CD4-positive, alpha-beta memory T cell (primary cell): ENCODE measurements at places on chromosomes 1 and 21. TPM values are rescaled to one million over a fixed set of nuclear protein-coding genes. Genes with fewer than 3 reads are reported as not detected.

GRCh38 chr1:172084876-172085275, 243.6 kb downstream of the DNM3 start:
- no peaks in the 10 kb centered on the region for H3K4me1 ChIP-seq
- DNase-seq, result no peak
- no peak overlapping the region for H3K27ac ChIP-seq
- H3K27me3 ChIP-seq, result no peaks in the 10 kb centered on the region

DNA sequence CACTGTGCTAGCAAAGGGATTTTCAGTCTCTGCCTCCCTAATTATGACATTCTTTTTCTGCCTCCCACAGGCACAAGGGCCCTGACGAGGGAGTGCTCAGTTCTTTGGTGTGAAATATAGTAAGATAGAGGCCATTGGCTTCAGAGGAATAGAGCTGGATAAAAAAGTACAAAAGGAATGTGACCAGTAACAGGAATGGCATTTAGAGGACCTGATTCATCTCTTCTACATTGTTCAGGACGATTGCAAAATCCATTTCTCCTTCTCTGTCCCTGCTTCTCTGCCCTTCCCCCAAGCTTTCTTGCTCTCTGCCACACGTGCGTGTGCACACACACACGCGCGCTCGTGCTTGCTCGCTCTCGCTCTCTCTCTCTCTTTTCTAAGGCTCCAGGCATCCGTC, 668.2 kb downstream of the KIF26B start:
- no peaks in the 10 kb centered on the region for H3K27me3 ChIP-seq
- DNase-seq, result no peak
- no peaks in the 10 kb centered on the region for H3K36me3 ChIP-seq
- no peak overlapping the region for H3K27ac ChIP-seq
- no peak overlapping the region for H3K4me3 ChIP-seq
- no peaks in the 10 kb centered on the region for H3K4me1 ChIP-seq

GRCh38 chr1:41542196-41542930, 57.9 kb upstream of the EDN2 start:
- no peaks in the 10 kb centered on the region for H3K27me3 ChIP-seq
- no peak overlapping the region for H3K4me3 ChIP-seq
- H3K36me3 ChIP-seq, result no peaks in the 10 kb centered on the region
- DNase-seq, result no peak
- no peak overlapping the region for H3K27ac ChIP-seq

DNA sequence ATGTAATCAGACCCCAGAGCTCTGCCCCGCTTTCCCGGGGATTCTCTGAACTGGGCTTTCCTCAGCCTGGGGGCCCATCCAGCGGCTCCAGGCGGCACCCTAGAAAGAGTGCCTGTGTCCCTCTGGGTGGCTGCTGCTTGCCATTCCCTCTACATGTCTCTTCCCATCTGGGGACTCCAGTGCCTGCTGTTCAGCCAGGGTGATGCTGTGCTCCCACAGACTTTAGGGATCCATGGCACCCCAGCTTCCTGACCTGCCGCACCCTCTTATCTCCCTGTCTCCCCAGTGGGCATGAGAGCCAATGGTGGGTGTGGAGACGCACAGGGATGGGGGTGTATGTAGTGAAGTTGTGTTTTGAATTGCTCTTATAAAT, 16.2 kb downstream of the TRAPPC10 start:
- H3K27me3 ChIP-seq, result no peaks in the 10 kb centered on the region
- DNase-seq, result no peak
- no peak overlapping the region for H3K4me3 ChIP-seq
- H3K36me3 ChIP-seq, result peaks cover 19% of the 10 kb centered on the region
- H3K27ac ChIP-seq, result no peak overlapping the region

DNA sequence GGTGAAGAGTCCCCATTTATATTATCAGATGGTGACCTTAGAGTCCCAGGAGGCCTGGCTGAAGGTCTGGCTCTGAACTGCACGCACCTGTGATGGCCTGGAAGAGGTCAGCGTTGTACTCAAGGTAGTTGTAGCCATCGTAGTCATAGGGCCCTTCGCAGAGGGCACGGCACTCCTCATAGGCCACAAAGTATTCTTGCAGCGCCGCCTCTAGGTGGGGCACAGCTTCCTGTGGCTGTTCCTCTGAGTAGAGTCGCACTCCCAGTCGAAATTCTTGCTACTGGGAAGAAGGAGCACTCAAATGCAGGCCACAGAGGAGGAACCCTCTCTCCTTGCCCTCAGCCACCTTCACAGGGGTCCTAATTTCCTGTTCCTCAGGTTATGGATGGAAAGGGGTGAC, 7.7 kb downstream of the P3H1 start:
- H3K27ac ChIP-seq, result no peak overlapping the region
- H3K4me1 ChIP-seq, result no peaks in the 10 kb centered on the region
- H3K4me3 ChIP-seq, result no peak overlapping the region
- H3K27me3 ChIP-seq, result no peaks in the 10 kb centered on the region
- peaks cover 49% of the 10 kb centered on the region for H3K36me3 ChIP-seq

- no peak overlapping the region for H3K27ac ChIP-seq
- H3K27me3 ChIP-seq, result no peaks in the 10 kb centered on the region
- no peak overlapping the region for H3K4me3 ChIP-seq
- no peaks in the 10 kb centered on the region for H3K4me1 ChIP-seq
- DNase-seq, result no peak
Observed at GRCh38 chr1:59767119-59767518, 47.6 kb upstream of the HOOK1 start.

GRCh38 chr1:60857851-60858250, 224.5 kb upstream of the NFIA start:
- no peaks in the 10 kb centered on the region for H3K27me3 ChIP-seq
- no peak for DNase-seq
- H3K4me3 ChIP-seq, result no peak overlapping the region
- H3K36me3 ChIP-seq, result no peaks in the 10 kb centered on the region
- H3K4me1 ChIP-seq, result no peaks in the 10 kb centered on the region
- H3K27ac ChIP-seq, result no peak overlapping the region

DNA sequence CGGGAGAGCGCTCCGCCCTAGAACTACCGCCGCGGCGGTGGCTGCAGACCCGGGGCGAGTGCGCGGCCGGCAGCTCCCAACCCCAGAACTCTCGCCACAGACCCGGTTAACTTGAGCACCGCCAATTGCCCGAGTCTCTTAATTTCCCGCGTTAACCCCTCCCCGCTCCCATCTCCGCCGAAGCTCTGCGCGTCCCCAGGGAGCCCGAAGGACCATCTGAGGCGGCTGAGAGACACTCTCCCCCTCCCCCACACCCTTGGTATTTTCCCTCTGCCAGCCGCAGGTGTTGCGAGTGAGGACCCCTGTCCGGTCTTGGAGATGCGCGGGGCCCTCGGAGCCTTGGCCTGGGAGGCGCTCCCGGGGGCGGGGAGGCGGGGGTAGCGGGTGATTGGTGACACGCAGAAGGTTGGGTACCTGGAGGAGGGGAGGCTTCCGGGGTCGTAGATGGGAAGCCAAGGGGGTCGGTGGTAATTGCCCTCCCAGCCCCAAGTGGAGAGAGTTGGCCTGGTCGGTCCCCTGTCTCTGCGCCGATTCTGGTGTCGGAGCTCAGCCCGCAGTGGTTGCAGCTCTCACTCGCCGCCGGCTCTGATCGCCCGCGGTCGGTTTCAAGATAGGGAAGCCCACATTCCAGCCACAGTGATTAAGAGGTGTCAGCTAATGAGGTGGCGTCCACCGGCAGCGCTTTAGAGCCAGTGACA, 858 bp upstream of the SUSD4 start:
- no peaks in the 10 kb centered on the region for H3K27me3 ChIP-seq
- no peaks in the 10 kb centered on the region for H3K36me3 ChIP-seq
- H3K4me1 ChIP-seq, result peaks cover 19% of the 10 kb centered on the region
- H3K4me3 ChIP-seq, result no peak overlapping the region

- no peak overlapping the region for H3K27ac ChIP-seq
- H3K4me3 ChIP-seq, result no peak overlapping the region
- no peaks in the 10 kb centered on the region for H3K4me1 ChIP-seq
- H3K27me3 ChIP-seq, result no peaks in the 10 kb centered on the region
- H3K36me3 ChIP-seq, result no peaks in the 10 kb centered on the region
Observed at GRCh38 chr1:39050001-39050400, 23.9 kb downstream of the NDUFS5 start.

- no peaks in the 10 kb centered on the region for H3K36me3 ChIP-seq
- no peak for DNase-seq
- no peak overlapping the region for H3K4me3 ChIP-seq
- no peak overlapping the region for H3K27ac ChIP-seq
Observed at GRCh38 chr1:14844356-14844755, 245.9 kb downstream of the KAZN start.

DNA sequence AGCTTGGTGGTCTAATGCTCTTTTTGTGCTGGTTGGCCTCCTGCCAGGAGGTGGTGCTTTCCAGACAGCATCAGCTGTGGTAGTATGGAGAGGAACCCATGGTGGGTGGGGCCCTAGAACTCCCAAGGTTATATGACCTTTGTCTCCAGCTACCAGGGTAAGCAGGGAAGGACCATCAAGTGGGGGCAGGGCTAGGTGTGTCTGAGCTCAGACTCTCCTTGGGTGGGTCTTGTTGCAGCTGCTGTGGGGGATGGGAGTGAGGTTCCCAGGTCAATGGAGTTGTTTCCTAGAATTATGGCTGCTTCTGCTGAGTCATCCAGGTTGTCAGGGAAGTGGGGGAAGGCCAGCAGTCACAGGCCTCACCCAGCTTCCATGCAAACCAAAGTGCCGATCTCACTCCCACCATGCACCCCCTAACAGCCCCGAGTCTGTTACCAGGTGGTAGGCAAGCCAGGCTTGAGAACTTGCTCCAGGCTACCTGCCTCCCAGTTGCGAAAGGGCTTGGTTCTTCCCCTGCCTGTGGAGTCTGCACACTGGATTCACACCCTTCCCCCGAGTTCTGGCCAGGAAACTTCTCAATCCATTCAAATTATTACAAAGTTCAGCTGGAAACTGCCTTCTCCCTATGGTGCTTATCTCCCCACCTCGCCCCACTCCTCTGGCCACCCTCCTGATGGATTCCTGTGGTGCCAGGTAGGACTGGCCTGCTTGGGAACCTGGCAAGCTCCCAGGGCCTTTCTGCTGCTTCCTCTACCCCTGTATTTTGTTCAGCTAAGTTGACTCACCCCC, 37.8 kb downstream of the DRAM2 start:
- H3K4me1 ChIP-seq, result no peaks in the 10 kb centered on the region
- no peak overlapping the region for H3K27ac ChIP-seq
- no peak overlapping the region for H3K4me3 ChIP-seq
- no peaks in the 10 kb centered on the region for H3K27me3 ChIP-seq
- DNase-seq, result no peak
- no peaks in the 10 kb centered on the region for H3K36me3 ChIP-seq

- no peaks in the 10 kb centered on the region for H3K36me3 ChIP-seq
- no peak for DNase-seq
- H3K27me3 ChIP-seq, result no peaks in the 10 kb centered on the region
- no peaks in the 10 kb centered on the region for H3K4me1 ChIP-seq
- no peak overlapping the region for H3K4me3 ChIP-seq
Observed at GRCh38 chr1:18160290-18160942, 52.8 kb downstream of the IGSF21 start.

DNA sequence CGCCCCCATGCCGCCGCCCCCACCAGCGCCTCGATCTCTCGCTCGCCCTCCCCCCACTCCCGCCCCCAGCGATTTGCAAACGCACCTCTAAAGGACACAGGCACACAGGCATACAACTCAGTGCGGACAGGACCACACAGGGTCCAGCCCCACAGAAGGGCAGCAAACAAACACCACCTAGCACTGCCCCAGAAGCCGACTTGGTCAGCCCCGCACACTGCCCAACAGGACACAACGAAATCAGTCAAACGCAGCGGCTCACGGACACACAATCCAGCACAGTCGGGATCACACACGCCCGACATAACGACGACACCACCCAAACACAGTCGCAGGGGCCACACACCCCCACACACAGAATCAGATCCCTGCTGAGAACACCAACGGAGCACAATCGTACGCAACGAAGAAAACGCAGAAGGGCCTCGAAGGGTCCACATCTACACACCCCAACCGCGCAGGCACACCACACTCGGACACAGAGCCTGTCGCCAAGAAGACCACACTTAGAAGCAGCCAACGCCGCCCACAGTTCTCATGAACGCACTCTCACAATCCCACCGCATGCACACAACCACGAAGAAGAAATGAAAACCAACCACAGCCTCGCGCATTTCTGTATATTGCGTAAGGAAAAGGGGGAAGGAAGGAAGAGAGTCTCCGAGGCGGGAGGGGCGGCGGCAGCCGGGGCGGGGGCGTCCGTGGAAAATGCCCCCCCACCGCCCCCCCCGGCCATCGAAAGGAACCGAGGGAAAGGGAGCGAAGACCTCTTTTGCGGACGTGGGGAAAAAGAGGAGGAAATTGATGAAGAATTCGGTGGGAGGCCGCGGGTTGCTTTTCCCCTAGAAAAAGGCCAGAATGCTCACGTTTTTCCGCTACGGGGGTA, 481 bp downstream of the TAL1 start:
- DNase-seq, result peak; percentile 26
- no peak overlapping the region for H3K27ac ChIP-seq
- H3K27me3 ChIP-seq, result peaks cover 54% of the 10 kb centered on the region
- no peaks in the 10 kb centered on the region for H3K36me3 ChIP-seq
- H3K4me1 ChIP-seq, result peaks cover 33% of the 10 kb centered on the region
- H3K4me3 ChIP-seq, result peak overlapping the region; percentile 50

- no peak for DNase-seq
- H3K4me3 ChIP-seq, result no peak within 1 kb of the TSS
Observed at GRCh38 chr1:56578963-56579875, at the start of gene PLPP3. PLPP3 (minus strand) TSS chr1:56579563; CDS start chr1:56579016, 547 bp downstream.

GRCh38 chr1:74502432-74502831, 10.0 kb downstream of the LRRC53 start:
- no peak overlapping the region for H3K27ac ChIP-seq
- H3K27me3 ChIP-seq, result no peaks in the 10 kb centered on the region
- H3K36me3 ChIP-seq, result no peaks in the 10 kb centered on the region
- DNase-seq, result no peak
- H3K4me1 ChIP-seq, result no peaks in the 10 kb centered on the region
- H3K4me3 ChIP-seq, result no peak overlapping the region

DNA sequence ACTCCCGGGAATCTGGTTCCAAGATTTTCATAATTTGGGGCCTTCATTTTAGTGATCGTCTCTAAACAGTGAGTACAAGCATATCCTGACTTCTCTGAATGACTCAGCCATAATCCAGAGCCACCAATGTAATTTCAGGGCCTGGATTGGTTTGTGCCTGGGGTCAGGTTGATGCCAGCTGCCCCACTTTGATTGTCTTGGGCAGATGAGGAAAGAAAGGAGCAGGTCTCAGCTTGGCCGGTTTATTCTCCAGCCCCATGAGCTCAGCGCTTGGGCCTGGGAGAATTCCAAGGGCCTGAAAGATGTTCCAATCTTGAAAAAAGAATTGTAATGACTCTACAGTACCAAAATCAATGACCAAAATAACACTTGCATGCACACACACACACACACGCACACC, 71.2 kb upstream of the ECE1 start:
- H3K4me1 ChIP-seq, result no peaks in the 10 kb centered on the region
- H3K36me3 ChIP-seq, result no peaks in the 10 kb centered on the region
- no peak overlapping the region for H3K4me3 ChIP-seq
- H3K27me3 ChIP-seq, result no peaks in the 10 kb centered on the region

GRCh38 chr21:42580076-42580792, 66.6 kb downstream of the SLC37A1 start:
- no peak for DNase-seq
- H3K36me3 ChIP-seq, result no peaks in the 10 kb centered on the region
- H3K4me1 ChIP-seq, result no peaks in the 10 kb centered on the region
- H3K27ac ChIP-seq, result no peak overlapping the region

GRCh38 chr1:205760606-205761005, 10.6 kb upstream of the NUCKS1 start:
- no peak overlapping the region for H3K27ac ChIP-seq
- no peaks in the 10 kb centered on the region for H3K36me3 ChIP-seq
- no peaks in the 10 kb centered on the region for H3K4me1 ChIP-seq
- no peak overlapping the region for H3K4me3 ChIP-seq
- no peaks in the 10 kb centered on the region for H3K27me3 ChIP-seq
- no peak for DNase-seq

Gene HAPLN2
- not detected for total RNA-seq

Gene S100A5
- total RNA-seq, result 1.8 TPM

Gene SH3BP5L
- 43.4 TPM for total RNA-seq

Gene REN
- total RNA-seq, result not detected

Gene FMO5
- total RNA-seq, result 1.0 TPM

Gene POFUT2
- total RNA-seq, result 40.1 TPM

Gene CFAP57
- not detected for total RNA-seq
